ENCODE measurements at places on chromosomes 12 and 14.
A peak's percentile ranks its signal among the peaks of the same experiment; 100 is the strongest.

GRCh38 chr12:107669946-107670345 lies 15.7 kb upstream of the PWP1 start:
- DNase-seq = no peak

GRCh38 chr14:83463500-83464098 lies 1929.9 kb upstream of the SEL1L start:
- DNase-seq = no peak

DNA sequence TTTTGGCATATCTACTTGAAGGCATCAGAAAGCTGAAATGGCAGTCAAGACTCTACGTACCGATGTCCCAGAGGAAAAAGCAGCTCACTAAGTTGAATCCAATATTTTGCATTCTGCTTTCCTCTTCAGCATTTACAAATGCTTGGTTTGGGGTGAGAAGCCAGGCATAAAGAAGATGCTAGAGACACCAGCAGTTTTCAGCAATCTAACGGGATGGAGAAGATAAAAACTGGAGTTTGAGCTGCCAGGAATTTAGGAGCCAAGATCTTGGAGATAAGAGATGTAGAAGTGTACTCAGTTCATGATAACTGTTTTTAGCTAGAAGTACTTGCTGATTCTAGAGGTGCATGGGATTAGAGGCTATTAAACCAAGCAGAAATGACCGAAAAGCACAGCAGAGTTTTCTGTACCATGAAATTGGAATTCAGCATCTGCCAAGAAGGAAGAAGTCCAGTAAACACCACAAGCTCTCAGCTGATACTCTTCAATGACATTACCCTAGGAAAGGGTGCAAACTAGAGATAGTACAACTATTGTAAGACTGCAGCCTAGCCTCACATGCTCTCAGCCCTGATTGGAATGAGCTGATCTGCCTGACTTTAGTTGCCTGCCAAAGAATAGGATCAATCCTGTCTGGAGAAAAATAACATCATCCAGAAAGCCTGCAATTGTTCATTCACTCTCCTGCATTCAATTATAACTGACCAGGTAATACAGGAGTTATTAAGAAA lies 7.4 kb upstream of the ALDH1L2 start:
- DNase-seq = no peak

DNA sequence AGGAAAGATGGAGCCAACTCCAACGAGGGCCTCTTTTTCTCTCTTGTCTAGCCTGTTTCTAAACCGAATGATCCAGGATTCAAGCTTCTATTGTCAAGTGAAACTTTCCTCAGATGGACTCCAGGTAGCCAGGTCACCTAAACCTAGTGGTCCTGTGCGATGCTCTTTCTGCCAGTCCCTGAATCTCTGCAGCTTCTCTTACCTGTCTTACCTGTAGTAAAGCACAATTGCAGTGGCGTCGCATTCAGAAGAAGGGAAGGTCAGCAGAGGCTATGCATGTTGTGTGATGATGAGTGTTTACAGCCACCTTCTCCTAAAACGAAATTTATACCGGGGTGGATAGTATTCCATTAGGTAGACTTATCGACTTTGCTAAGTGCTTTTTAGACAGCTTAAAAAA lies 47.4 kb upstream of the TRAF3 start:
- DNase-seq = no peak

- DNase-seq = no peak
Observed at GRCh38 chr12:65495233-65495632, 216.8 kb downstream of the MSRB3 start.

DNA sequence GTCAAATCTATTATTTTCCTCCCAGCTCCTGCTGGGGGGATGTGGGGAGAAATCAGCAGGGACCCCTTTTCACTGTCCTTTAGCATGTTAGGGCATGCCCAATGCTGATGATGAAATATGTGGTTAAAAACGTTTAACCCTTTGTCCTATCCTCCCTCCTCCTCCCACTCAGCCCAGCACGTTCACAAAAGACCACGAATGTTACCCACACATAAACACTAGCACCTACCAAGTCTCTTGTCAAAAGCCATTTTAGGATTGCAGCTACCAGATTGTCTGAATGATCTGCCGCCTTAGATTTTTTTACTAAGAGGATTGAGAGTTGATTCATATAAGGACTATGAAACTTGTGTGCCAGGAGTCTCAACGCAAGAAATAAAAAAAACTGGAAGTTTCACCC lies 70.4 kb downstream of the TBK1 start:
- DNase-seq = no peak

DNA sequence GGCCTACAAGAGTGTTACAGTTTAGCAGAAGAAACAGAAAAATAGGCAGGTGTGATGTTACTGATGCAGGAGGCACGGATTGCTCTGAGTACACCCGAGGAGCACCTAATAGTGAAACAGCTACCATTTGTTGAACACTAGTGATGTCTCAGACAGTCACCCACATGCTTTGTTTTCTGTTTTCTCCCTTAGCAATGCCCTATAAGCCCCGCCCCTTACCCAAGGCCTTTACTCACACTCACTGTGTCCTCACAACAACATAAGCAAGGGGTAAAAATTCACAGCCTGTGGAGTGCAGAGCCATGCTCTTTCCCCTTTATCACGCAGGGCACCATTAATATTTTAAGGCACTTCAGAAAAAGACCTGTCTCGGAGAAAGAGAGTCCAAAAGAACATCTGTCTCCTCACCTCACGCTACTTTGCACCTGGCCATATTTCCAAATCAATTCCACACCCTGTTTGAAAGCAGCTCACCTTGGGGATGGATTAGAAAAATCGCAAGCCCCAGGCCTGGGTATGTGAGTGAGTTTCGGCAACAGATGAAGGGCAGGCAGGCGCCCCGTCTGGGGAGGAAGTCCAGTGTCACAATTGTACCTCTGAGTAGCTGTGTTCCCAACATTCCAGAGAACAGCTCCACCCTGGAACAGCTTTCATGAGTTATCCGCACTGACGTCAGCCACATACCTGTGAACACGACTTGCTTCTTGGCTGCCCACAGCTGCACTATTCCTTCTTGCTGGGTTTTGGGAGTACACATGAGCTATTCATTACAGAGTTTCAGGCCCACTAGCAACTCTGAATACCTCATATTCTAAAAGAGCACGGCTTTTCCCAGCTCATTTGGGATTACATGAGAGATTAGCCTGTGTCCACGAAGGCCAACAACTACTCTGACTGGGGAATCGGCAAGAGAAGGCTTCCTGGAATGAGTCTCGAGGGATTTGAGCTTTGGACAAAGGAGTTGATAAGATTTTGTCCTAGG lies 26.0 kb downstream of the MAPK1IP1L start:
- peak; percentile 32 for DNase-seq

- no peak for DNase-seq
Observed at GRCh38 chr14:55838529-55839052, 258.6 kb downstream of the KTN1 start.

DNA sequence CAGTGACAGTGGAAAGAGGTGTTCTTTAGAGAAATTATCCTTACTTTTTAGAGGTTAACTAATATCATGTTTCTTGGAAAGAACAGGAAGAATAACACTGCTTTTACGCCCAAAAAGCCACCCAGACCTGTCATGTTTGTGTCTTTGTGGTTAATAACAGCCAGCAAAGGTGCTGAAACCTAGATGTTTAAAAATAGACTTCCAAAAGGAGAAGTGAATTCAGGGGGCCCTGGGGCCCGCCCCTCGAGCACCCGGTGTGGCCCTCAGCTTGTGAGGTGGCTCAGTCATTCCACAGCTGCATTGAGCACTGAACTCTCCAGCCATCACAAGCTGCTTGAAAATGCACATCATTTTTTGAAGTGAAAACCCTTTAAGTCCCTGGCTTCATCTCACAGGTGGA lies 20.8 kb upstream of the AMN start:
- DNase-seq = peak; percentile 7

- DNase-seq = no peak
Observed at GRCh38 chr14:74516451-74517160, 23.0 kb downstream of the ISCA2 start.

GRCh38 chr12:76074701-76075336 lies 9.7 kb downstream of the NAP1L1 start:
- DNase-seq = no peak

DNA sequence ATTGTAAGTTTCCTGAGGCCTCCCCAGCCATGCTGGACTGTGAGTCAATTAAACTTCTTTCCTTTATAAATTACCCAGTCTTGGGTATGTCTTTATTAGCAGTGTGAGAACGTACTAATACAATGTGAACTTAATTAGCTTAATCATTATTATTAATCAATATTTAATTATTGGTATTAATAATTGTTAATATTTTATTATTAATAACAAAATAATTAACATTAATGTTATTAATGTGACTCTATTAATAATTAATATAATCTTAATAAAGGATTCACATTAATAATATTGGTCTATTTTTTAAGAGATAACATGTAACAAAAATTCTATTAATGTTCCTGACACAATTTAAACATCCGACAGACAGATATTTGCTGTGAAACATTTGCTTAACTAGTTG lies 164.9 kb upstream of the ATF7IP start:
- DNase-seq = no peak

DNA sequence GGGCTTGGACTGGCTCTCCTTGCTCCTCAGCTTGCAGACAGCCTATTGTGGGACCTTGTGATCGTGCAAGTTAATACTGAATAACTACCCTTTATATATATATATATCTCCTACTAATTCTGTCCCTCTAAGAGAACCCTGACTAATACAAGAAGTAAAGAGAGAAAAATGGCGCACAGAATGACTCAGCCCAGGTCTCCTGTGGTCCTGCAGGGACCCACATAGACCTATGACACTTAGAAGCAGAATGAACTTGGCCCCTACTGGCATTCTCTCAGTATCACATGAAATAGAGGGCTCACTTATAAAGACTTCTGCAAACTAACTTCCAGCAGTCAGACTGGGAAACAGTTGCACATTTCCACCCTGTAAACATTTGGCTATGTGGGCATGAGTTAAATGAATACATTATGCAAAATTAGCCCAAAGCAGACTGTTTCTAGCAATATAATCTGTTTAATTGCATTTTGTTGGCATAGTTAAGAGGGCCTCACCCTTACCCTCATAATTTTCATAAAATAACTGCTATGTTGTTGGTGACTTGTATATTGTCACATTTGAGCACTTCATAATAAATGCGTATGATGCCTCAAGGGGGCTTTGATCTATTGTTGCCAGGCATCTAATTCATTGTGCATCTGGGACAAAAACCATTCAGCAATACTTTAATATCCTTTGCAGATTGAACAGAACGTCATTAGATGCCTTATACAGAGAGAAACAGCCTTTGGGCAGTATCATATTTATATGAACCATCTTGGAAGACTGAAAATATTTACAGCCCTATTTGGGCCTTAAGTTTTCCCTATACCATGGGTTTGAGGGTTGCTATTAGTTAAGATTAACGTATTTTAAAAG lies 349.7 kb upstream of the DIO2 start:
- DNase-seq = no peak

- no peak for DNase-seq
Observed at GRCh38 chr12:65152012-65152411, 17.4 kb upstream of the LEMD3 start.

GRCh38 chr14:61444215-61444768 lies 122.9 kb downstream of the PRKCH start:
- DNase-seq = peak; percentile 72

DNA sequence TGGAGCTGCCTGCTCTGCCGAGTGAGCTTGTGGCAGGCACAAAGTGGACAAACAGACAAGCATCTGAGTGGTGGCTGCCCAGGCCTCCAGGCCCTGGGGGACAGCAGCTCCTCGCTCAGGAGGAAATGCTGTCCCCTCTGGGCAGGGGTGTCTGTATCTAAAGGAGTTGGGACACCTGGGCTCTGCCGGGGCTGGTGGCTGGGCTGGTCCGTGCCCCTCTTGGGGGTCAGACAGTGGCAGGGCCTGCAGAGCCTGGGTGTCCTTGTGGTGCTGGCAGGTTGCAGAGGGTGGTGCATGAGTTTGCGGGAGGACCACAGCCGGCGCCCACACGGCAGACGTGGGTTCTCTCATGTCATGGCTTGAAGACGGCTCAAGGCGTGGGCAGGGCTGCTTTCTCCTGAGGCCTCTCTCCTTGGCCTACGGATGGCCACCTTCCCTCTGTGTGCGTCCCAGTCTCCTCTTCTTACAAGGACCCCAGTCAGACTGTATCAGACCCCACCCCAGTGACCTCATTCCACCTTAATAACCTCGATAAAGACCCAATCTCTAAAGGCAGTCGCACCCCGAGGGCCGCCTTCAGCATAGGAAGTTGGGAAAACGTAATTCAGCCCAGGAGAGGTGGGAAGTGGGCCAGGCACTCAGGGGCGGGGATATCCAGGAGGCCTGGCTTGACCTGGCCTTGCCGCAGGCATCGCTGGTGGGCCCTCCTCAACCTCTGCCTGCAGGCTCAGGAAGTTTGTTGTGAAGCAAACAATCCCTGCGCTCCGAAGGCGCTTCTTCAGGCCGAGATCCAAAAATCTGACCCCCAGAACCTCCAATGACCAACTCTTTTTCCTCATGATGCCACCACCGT lies 110.0 kb downstream of the KIF26A start:
- no peak for DNase-seq

DNA sequence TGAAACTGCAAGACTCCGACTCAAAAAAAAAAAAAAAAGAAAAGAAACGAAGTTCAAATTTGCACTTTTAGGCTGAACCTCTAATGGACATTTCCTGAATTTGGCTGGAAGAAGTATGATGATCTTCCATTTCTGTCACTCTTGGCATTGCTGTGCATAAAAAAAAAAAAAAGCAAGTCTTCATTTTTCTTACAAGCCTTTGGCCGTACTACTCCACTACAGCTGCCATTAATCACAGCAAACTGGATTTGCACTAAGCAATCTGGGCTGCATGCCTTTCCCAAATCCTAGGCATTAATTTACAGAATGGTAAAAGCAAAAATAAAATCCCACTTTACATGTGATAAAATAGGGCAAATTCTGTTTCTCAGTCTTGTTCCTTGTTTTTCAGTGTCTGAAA lies 7.1 kb downstream of the CSRP2 start:
- DNase-seq = no peak

All from CD4-positive, alpha-beta T cell treated with Interleukin-17A for 1 hour (primary cell).